Dorsolateral prefrontal cortex (tissue), 122 donors: ENCODE measurements at places on chromosomes 7 and 10.
A peak's percentile ranks its signal among the peaks of the same experiment; 100 is the strongest.

DNA sequence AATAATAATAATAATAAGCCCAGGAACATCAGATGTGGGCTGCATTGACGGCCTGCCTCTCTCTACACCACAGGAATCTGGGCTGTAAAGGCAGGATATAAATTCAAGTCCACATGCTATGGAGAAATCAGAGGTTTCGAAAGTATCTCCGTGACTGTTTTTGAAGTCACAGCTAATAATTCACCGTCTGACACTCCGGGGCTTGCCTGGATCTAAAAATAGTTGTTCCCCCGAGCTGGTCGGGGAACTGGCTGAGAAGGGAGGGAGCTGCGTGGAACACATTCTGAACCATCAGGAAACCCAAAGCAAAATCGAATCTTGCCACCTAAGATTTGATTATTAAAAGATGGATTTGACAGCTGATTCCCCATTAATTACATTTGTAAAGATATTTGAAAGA, 35.4 kb downstream of the KLF6 start:
- DNase-seq: no peak

DNA sequence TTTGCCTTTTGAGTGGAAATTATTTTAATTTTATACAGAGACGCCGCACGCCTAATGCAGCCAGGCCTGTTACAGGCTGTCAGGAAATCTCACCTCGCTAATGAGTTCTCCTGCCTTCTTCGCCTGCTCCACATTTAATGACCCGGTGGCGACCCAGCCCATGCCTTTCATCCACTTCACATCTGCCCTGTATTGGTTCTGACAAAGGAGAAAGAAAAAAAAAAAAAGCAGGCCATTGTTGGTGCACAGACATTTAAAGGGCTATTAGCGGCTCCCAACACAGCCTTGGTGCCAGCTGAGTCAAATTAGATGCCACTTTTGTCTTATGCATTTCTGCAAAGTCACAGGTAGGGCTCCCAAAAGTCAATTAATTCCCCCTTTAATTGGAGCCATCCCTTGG, 43.3 kb downstream of the NRAP start:
- DNase-seq: no peak

DNA sequence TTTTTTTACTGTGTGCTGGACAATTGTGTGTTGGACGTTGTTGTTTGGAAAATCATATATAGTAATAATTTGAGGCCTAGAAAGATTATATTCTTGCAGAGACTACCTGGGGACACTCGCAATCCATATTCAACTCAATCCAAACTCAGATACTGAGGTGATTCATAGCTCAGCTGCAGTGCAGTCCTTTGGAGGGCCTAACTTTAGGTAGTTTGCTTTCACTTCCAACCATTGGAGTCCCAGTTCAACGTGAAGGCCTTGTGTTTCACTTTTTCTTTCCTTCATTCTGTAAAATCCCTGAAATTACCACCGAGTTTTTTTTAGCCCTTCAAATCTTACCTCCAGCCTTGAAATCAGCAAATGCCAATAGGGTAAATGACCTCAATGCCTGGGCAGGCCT, 32.3 kb downstream of the ATRNL1 start:
- no peak for DNase-seq

GRCh38 chr10:78602201-78602932, 466.4 kb upstream of the ZMIZ1 start:
- no peak for DNase-seq

- DNase-seq: no peak
These were observed 63.0 kb downstream of the VAX1 start for GRCh38 chr10:117075064-117075463.

DNA sequence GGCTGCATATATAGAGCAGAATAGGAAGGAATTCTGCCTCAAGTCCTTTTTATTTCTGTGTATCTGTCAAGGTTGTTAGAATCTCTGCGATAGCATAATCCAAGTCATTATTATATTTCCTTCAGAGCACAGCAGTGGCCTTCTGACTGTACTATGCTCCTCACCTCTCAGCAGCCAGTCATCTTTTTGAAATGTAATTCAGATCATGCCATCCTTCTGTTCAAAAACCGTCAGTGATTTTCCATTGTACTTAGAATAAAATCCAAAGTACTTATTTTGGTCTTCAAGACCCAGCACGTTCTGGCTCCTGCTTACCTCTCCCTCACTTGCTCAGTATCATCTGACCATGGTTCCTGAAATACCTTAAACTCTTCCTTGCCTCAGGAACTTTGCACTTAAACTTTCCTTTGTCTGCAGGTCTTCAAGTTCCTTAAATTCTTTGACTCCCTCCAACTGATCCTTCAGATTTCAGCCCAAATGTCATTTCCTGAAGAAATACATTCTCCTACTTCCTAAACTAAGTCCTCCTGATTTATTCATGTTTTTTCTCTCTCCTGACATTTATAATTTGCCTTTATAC, 112.4 kb downstream of the ST7 start:
- no peak for DNase-seq

GRCh38 chr10:132463333-132464255, 66.6 kb downstream of the PWWP2B start:
- DNase-seq: no peak

DNA sequence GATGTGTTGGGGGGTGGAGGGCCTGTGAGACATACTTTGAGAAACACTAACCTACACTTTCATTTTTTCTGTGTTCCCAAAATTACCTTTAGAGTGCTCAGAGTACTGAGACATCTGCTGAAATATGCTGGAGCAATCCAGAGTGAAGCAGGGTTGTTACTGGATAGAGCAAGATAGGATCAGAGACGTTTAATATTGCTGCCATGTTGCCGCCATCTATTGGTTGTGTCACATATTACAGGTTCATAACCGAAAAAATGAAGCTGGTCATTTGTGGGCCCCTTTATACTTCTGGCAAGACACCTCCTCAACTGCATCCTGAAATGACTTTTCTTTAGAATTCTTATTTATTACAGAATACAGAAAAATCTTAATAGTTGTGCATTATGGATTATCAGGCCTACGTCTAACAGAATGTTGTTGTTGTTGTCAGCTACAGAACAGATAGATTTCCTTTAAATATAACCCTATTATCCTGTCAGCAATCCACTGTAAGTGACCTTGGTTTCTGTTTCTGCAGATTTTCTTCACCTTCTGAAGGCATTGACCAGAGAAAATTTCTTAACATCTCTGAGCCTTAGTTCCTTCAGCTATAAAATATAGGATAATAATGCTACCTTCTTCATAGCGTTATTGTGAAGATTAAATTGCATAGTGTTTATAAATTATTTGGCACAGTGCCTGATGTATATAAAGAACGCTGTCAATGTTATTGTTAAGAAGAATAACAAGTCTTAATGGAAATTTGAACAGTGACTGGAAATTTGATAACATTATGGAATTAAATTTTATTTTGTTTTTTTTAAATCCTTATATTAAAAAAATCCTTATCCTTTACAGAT, 16.2 kb upstream of the DLD start:
- no peak for DNase-seq

DNA sequence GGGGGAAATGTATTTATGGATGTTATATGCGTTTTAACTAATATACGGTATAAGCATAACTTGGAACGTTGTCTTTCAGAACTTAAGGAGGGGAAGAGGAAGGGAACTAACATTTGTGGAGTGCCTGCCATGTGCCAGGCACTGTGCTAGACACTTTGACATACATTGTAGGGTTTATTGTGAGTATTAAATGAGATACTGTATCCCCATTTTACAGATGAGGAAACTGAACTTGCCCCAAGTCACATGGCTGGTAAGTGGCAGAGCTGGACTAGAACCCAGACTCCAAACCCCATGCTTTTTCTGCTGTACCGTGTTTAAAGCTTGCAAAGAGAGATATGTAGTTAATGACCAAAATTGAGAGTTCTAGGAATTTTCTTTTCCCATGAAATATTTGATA, 74.6 kb downstream of the CREM start:
- DNase-seq: no peak

GRCh38 chr7:15764010-15764409, 77.5 kb upstream of the MEOX2 start:
- DNase-seq: no peak

DNA sequence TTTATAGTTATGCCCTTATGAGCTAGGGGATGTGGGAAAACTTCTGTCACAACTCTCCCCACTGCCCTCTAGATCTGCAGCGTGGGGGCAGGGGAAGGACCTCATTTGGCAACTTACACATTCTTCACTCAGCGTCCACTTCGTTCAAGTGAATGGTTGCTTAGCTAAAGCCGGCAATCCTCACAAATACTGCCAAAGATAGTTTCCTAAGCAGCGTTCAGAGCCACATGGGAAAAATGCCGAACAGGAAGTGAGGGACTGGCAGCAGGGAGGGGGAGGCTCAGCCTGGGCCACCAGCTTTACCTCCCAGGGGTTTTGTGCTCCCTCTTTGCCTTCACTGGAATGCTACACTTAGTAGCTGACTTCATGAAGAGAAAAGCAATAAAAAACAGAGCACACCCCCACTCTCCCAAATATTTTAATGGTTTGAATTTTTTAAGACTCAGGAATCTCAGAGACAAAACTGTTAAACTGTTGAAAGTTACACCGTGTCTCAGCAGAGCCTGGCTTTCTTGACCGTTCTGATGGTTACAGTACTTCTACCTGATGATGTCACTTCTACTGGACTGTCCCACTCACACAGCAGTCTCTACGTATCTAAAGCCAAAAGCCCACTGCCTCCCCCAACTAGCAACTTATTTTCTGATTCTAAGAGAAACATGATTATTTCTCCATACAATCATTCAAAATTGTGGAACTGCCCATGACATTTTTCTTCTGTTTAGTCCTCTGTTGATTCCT, 10.4 kb downstream of the GRM3 start:
- DNase-seq: peak; percentile 39

DNA sequence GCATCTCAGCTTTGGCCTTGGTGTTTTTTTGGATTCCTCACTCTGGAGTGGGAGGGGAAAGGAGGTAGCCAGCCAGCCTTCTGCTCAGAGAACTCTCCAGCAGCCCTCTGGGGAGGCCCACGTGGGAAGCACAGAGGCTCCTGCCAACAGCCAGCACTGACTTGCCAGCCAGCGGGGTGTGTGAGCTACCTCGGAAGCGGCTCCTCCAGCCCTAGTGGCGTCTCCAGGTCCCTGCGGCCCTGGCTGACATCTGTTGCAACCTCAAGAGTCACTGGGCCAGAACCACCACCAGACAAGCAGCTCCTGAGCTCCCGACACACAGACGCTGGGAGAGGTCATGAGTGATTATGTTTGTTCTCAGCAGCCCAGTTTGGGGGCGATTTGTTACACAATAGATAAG, 180.2 kb upstream of the FZD8 start:
- peak; percentile 67 for DNase-seq

- DNase-seq: no peak
These were observed 96.6 kb downstream of the SNX10 start for GRCh38 chr7:26388256-26388655.

DNA sequence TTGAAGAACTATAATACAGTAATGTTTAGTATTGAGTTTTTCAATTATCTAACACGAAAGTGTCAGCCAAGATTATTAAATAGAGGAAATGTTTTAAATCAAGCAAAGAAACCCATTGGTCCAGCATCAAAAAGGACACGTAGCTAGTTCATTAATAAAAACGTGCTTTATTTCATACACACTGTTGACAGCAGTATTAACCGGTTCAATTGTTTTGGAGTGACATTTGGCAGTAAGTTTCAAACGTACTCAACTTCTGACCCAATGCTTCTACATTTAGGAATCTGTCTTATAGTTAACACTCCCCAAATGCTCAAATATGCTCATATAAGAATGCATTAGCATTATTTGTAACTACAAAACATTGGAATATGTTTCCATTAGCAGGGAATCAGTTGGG, 41.3 kb downstream of the SLC16A12 start:
- no peak for DNase-seq

GRCh38 chr10:85979598-85979997, 387.0 kb downstream of the GRID1 start:
- no peak for DNase-seq

DNA sequence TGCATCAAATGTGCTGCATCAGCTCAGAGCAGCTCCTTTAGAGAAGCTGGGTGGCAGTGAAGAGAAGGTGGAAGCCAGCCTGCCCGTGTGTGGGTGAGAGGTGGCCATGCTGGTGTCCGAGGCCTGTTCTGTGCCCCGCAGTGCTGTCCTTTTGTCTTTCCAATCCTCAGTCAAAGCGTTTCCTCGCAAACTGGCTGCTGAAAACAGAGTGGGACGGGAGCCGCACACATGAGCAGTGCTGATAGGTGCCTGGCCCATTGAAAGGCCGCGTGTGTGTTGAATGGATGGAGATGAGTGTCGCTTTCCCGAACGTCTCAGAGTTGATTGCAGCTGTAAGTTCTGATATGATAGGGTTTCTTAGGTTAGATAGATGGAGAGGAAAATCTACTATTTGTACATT, 39.3 kb downstream of the WDR37 start:
- no peak for DNase-seq

DNA sequence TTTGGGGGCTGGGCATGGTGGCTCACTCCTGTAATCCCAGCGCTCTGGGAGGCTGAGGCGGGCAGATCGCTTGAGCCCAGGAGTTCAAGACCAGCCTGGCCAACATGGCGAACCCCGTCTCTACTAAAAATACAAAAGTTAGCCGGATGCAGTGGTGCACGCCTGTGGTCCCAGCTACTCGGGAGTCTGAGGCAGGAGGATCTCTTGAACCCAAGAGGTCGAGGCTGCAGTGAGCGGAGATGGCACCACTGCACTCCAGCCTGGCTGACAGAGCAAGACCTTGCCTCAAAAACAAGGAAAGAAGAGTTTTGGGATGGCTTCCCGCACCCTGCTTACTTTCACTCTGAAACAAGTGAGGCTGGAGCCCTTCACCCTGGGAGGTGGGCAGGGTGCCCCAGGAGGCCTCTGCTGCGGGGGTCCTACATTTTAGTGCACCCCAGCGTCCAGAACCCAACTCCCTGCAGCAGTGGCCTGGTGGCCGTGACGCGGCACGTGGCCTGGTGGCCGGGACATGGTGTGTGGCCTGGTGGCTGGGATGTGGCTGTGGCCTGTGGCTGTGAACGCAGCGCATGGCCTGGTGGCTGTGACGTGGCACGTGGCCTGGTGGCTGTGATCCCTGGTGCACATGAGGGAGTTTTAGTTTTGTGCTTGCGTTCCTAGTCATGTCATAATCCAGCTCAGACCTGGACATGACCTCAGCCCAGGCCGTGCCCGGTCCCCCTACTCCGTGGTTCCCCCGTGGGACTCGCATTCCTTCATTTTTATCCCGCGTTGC, 9.3 kb downstream of the KNDC1 start:
- DNase-seq: no peak

- DNase-seq: no peak
These were observed 82.4 kb upstream of the TRIL start for GRCh38 chr7:29040579-29040925.

DNA sequence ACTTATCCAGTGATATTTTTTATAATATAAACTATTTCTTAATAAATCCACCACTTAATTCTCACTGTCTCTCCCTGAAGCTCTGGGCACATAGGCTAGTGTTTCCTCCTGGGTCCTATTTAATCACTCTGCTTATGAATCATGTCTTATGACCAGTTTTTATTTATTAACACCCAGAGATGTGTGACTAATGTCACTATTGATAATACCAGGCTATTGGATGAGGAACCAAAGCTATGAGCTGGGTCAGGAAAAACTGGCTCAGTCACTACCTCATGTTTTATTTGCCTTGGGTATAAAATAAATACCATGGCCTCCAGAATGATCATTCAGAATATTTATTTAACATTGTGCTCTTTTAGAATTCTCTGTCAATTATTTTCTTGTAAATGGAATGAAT, 5.2 kb downstream of the SEMA3E start:
- no peak for DNase-seq
